Stimulated activated CD4-positive, alpha-beta T cell treated with anti-CD3 and anti-CD28 coated beads, Interleukin-4, amount 100 ng/mL, for 4 hours (primary cell): ENCODE measurements at places on chromosomes 6 and 20.
A peak's percentile ranks its signal among the peaks of the same experiment; 100 is the strongest.

DNA sequence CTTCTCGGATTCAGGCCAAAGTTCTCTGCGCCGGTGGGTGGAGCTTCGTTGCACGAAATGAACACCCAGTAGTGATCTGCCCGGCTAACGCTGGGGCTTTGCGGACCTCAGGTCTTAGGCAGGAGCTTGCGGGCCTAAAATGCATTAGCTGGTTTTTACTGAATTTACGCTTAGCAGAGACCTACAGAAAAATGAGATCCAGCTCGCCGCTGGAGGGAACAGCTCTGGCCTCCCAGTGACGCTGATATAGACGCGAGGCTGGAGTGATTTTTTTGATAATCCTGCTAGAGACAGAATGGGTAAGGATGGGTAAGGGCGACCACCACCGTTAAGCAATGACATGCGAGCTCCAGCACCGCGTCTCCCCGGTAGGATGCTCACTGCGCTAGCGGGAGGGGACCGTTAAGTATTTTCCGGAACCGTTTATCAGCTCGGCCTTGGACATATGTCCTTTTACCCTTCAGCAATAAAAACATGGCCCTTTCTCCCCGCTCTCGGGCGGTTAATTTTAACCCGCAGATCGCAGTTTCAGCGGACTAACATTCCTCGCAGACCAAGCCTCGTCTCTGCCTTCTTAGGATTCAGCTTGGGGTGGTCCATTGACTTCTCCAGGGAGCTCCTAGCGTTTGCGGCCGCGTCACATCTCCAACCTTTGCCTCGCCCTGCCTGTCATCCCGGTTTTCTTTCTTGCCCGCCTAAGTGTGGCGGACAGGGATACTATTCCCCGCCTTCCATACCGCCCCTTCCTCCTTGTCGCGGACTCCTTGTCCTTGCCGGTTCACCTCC lies 109.3 kb downstream of the GPX5 start:
- no peak for DNase-seq

DNA sequence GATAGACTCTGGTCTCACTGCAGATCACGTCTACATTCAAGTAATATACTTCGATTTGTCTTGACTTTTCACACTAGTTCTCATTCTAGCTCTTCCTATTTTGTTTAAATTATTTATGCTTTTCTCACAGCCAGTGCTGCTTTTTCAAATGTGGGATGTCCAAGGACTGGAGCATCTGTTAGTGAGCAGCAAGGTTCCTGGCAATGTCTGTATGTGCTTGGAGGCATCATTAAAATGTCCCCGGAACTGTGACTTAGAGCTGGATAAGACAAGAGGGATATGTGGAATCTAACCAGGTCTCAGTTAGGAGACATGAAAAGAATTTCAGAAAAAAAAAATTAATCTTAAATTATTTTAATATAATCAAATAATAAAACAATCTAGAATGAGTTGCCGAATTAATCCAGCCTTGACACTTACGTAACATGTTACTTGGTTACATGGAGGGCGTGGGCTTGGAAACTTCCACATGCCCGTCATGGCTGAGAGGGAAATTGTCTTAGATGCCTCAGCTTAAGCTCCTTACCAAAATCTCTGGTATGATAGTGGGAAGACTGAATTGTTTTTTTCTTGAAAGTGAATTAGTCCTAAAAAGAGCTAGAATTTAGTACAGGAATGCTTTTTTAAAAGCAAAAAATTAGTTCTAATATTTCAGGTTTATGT lies 21.4 kb upstream of the CARMIL1 start:
- DNase-seq: no peak

DNA sequence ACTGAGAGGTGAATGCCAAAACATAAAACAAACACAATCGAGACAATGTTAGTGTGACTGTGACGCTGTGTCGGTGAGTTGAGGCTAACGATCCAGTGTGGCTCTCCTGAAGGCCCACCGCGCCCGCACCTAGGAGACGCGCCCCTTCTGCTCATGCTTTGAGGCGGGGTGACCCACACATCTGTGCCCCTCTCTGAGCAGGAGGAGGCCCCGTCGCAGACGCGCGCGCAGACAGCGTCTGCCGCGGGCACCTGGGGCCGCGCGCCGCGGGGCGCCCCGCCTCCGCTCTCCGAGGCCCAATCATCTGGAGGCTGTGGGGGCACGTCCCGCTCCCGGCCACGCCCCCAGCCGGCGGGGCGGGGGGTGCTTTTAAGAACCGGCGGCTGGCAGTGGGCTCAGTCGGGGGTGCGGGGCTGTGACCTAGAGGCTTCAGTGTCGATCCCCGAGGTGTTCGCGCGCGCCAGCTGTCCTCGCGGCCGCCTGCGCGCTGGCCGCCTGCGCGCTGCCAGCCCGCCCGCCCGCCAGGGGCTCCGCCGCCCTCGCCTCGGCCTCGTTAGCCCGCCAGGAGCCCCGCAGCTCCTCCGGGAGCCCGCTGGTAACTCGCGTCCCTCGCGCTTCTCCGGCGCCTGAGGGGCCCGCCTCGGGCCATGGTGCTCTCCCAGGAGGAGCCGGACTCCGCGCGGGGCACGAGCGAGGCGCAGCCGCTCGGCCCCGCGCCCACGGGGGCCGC lies at the start of gene SLC16A10:
SLC16A10 (plus strand) TSS at position 398 of the 730 bp plus-strand sequence; CDS start at position 648, 250 bp downstream.
- DNase-seq: peak; percentile 79

- DNase-seq: no peak
Measured at GRCh38 chr6:143325379-143326140, 124.9 kb downstream of the ADAT2 start.

DNA sequence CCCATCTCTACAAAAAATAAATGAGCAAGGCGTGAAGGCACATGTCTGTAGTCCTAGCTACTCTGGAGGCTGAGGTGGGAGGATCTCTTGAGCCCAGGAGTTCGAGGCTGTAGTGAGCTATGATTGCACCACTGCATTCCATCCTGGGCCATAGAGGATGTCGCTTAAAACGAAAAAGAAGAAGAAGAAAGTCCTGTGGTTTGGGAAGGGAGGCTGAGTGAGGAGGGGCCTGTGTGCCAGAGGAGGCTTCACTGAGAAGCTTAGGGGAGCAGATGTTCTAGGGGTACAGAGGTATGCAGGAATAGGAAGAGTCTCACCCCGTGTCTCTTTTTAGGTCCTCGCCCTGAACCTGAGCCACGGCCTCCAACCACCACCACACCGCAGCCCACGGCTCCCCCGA lies 4.2 kb downstream of the MMP9 start:
- DNase-seq: no peak

- no peak for DNase-seq
Measured at GRCh38 chr6:16402581-16402900, 164.2 kb downstream of the GMPR start.

DNA sequence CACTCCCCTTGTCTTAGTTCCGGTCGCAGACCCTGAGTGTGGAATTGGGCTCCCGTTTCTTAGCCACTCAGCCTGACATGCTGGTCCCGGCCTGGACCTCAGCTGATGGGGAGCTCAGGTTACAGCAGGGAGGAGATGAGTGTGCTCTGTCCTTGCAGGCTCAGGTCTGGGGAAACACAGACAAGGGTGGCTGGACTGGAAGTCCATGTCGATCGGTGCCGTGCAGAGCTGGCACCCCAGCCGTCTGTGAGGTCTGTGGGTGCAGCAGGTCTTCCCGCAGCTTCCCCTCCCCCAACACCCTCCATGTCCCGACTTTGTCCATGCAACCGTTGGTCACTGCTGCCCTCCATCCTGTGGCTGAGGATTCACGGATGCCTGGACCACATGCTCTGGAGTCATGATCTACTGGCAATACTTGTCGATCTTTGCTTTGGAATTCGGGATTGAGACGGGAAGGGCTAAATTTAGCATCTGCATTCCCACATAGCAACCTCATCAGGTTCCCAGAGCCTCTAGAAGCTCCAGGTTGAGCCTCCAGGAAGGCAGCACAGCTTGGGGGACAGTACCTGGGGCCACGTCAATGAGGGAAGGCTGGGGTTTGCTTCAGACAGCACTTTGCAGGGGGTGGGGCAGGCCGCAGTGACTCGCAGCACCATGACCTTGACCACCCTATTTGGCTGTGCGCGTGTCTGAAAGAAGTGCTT lies 118.8 kb downstream of the PSMB1 start:
- no peak for DNase-seq

DNA sequence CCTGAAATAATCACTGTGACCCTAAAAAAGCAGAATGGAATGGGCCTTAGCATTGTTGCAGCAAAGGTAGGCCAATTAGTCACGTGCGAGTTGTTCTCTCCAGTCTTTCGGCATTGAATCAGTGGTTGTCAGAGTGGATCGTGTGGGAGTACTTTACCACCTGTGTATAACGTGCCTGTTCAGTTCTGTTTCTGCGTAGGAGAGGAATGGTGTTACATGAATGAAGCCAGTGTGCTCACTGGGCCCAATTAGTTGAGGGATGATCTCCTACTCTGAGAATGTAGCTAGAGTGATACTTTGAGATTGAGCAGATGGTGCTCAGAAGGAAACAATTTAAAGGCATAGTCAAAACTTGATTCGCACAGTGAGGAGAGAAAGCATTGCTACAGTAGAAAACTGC lies 72.4 kb upstream of the KIF25 start:
- no peak for DNase-seq
